ENCODE measurements at places on chromosomes 4 and X. TPM values are rescaled to one million over a fixed set of nuclear protein-coding genes. Genes with fewer than 3 reads are reported as not detected.
A peak's percentile ranks its signal among the peaks of the same experiment; 100 is the strongest.

Gene CT55
- total RNA-seq, result 0.34 TPM

Gene PDE6B
- total RNA-seq, result 4.2 TPM

Gene MAGEA2
- total RNA-seq, result 7.7 TPM

Gene CD38
- total RNA-seq, result 0.40 TPM

GRCh38 chr4:6926681-6927478 lies 17.3 kb downstream of the TBC1D14 start:
- DNase-seq, result peak; percentile 71

GRCh38 chrX:113741744-113742143 lies 842.1 kb upstream of the HTR2C start:
- DNase-seq, result peak; percentile 1

- DNase-seq, result no peak
These were observed 124.4 kb upstream of the TECRL start for GRCh38 chr4:64533637-64534036.

DNA sequence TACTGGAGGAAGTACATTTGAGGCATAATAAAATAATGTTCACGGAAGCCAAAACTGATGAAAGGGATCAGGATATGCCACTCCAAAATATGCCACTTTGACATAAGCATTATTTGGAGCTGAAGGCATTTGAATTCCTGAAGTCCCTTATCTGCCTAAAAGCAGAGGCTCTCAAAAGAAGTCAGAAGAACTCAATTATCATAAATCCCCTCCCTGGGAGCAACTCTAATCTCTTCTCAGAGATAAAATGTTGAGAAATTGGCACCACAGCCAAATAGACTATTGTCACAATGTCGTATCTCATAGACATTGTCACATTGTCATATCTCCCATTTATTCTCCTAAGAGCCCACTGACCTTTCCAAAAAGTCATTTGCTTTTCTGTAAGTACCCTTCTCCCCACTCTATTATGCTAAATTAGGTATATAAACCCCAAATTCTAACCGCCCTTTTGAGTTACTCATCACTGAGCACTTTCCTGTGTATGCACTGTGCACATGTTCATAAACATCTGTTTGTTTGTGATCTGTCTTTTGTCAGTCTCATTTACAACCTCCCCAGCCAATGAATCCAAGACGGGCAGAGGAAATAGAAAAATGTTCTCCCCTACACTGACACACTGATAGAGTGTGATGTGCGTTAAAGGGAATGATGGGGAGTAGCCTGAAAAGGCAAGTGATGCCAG lies 78.5 kb upstream of the NAF1 start:
- no peak for DNase-seq

DNA sequence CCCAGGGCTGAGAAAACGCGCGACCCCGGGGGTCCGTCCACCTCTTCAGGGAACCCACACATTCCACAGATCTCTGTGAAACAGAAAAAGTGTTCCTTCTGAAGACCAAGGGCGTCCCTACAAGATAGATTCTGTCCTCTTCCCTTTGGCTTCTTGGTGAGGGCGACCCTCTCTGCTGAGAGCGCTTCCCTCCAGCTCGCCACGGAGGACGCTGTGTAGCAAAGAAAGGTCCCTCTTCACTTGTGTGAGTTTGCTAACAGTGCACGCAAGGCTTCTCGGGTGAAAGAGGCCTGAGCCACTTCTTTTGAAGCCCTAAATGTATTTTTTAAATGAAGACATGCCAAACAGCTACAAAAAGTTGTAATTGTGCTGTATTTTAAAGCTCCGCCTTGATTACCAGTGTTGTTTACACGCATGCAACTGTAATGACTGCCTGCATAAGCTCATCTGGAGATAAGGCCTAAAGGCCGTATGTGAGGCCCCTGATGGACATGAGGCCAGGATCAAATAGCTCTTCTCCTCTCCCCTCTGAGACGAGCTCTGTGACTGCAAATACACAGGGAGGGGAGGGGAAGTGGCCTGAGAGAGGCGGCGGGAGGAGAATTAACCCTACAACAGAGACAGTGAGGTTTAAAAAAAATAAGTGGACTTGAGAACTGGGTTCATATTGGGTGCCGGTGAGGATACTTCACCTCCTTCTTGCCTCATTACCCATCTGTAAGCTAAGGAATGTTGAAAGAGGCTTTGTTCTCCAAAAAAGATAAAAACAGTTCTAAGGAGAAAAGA lies 95.5 kb downstream of the SOWAHB start:
- peak; percentile 9 for DNase-seq

DNA sequence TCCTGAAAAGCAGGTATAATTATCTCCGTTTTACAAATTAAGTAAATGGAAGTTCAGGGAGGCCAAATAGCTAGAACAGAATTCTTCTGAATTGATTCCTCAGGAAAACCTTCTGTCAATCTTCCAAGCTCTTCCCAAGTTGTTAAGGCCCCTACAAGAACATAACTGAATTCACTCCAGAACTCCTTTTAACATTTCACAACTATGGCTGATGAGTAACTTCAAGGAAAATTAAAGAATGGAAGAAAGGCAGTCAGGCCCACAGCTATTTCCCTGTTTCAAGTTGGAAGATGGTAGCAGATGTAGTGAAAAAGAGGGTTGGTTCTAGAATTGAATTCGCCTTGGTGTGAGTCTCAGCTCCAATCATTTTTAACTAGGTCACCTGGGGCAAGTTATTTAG lies 15.9 kb downstream of the SETD7 start:
- DNase-seq, result no peak

- DNase-seq, result no peak
These were observed 67.5 kb downstream of the FBXL5 start for GRCh38 chr4:15587649-15588048.

Measured in Daoy (cell line).